ENCODE measurements at places on chromosomes 5 and 9. TPM values are rescaled to one million over a fixed set of nuclear protein-coding genes. Genes with fewer than 3 reads are reported as not detected.
A peak's percentile ranks its signal among the peaks of the same experiment; 100 is the strongest.

- peaks cover 8% of the 10 kb centered on the region for H3K27me3 ChIP-seq
- no peak overlapping the region for H3K4me3 ChIP-seq
- DNase-seq = no peak
- no peaks in the 10 kb centered on the region for H3K4me1 ChIP-seq
- H3K27ac ChIP-seq = no peak overlapping the region
These were observed 38.3 kb upstream of the CNOT6 start for GRCh38 chr5:180455872-180456271.

DNA sequence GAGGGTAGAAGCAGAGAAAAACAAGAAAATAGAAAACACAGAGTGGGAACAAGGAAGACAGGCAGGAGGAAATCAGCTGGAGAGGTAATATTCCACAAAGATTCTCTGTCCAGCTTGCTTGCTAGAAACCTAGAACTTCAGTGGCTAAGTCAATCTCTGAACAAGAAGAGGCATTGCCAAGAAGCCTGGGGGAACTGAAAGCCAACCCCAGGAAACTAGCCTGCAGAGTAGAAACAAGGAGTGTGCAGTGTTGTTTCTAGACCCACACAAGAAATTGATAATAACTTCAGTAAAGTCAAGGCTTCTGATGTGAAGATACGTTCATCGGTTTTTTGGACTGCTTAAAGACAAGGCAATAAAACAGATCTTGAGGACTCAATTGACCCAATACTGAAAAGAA is 234.5 kb upstream of the MAP3K1 start:
- no peaks in the 10 kb centered on the region for H3K36me3 ChIP-seq
- H3K4me3 ChIP-seq = no peak overlapping the region
- H3K27me3 ChIP-seq = peaks cover 22% of the 10 kb centered on the region
- H3K4me1 ChIP-seq = 0 out of 2 replicates have a peak, but pooled peaks cover 4% of the 10 kb centered on the region

- DNase-seq = no peak
- no peak overlapping the region for H3K4me3 ChIP-seq
- H3K36me3 ChIP-seq = no peaks in the 10 kb centered on the region
- H3K4me1 ChIP-seq = no peaks in the 10 kb centered on the region
- H3K27me3 ChIP-seq = no peaks in the 10 kb centered on the region
These were observed 77.1 kb downstream of the HMCN2 start for GRCh38 chr9:130342714-130343085.

DNA sequence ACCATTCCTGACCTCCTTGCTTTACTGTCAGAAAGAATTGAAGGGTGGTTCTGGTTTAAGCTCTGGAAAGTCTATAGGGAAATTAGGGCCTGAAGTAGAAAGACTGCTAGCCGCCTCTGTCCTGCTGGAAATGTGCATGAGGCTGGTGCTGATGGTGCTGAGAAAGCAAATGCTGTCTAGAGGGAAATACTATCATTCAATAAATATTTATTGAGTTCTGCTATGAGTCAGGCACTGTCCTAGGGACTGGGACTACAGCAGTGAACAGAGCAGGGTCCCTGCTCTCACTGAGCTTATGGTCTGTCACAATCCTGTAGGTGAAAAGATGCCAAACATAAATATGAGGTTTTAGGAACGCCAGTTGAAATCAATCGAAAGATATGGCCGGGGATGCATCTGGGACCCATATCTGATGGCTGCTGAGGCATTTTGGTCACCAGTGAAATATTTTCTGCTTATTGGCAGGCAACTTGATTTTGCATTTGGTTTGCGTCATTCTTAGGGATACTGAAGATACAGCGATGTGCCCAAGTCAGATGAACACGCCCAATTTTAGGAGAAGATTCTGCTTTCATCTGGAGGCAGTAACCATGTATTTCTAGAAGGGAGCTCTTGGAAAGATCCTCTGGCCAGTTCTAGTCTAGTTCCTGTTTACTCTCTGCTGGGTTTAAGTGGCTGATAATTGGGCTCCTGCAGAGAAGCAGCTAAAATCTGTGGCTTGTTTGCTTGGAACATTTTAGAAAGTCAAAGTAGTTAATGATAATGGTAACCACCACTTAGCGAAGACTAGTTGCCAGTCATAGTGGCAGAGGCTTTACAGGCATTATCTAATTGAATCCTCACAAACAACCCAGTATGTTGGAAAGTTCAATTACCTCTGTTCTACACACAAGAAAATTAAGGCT is 73.3 kb downstream of the INSYN2B start:
- DNase-seq = peak; percentile 70
- H3K4me3 ChIP-seq = no peak overlapping the region
- H3K4me1 ChIP-seq = peaks cover 9% of the 10 kb centered on the region
- H3K27me3 ChIP-seq = no peaks in the 10 kb centered on the region

DNA sequence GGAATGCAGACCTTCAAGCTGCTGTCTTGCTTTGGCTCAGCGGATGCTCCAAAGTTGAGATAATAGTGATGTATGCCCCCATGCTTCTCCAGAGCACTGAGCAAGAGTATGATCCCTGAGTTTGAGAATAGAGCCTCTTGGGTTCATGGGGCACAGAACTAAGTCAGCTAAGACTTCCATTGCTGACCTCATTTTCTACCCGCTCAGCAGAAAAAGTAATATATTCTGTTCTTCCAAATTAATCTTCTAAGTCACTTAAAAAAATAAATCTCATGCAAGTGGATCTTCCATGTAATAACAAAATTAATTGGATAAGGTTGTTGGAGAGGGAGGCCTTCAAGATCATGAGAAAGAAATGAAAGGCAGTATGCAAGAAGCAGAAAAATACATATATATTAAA is 483.9 kb downstream of the DNAH5 start:
- no peak overlapping the region for H3K4me3 ChIP-seq
- no peaks in the 10 kb centered on the region for H3K36me3 ChIP-seq
- H3K27ac ChIP-seq = no peak overlapping the region
- H3K27me3 ChIP-seq = no peaks in the 10 kb centered on the region
- DNase-seq = no peak
- no peaks in the 10 kb centered on the region for H3K4me1 ChIP-seq

- no peak within 1 kb of the TSS for H3K27ac ChIP-seq
- H3K36me3 ChIP-seq = no peaks in the 10 kb centered on the region
- no peaks in the 10 kb centered on the region for H3K27me3 ChIP-seq
These were observed at the start of gene PCDHA11 for GRCh38 chr5:140868721-140869554. PCDHA11 (plus strand) TSS chr5:140868957; CDS start chr5:140869104, 147 bp downstream.

- 0 out of 2 replicates have a peak, but pooled peaks cover 4% of the 10 kb centered on the region for H3K27me3 ChIP-seq
- no peak overlapping the region for H3K27ac ChIP-seq
- peaks cover 21% of the 10 kb centered on the region for H3K4me1 ChIP-seq
- DNase-seq = no peak
- H3K36me3 ChIP-seq = no peaks in the 10 kb centered on the region
- no peak overlapping the region for H3K4me3 ChIP-seq
These were observed 214.1 kb upstream of the TLE4 start for GRCh38 chr9:79357616-79358015.

GRCh38 chr9:4009006-4009511 is 290.8 kb downstream of the GLIS3 start:
- peak; percentile 39 for DNase-seq
- no peak overlapping the region for H3K4me3 ChIP-seq
- no peaks in the 10 kb centered on the region for H3K36me3 ChIP-seq
- H3K27me3 ChIP-seq = no peaks in the 10 kb centered on the region

GRCh38 chr5:142322747-142323479 is 1.9 kb downstream of the SPRY4 start:
- peak overlapping the region; percentile 80 for H3K4me3 ChIP-seq
- H3K36me3 ChIP-seq = no peaks in the 10 kb centered on the region
- peaks cover 58% of the 10 kb centered on the region for H3K4me1 ChIP-seq
- H3K27ac ChIP-seq = peak overlapping the region; percentile 91

- no peaks in the 10 kb centered on the region for H3K27me3 ChIP-seq
- H3K4me3 ChIP-seq = no peak overlapping the region
- peak overlapping the region; percentile 10 for H3K27ac ChIP-seq
- DNase-seq = peak; percentile 69
- peaks cover 43% of the 10 kb centered on the region for H3K4me1 ChIP-seq
These were observed 4.6 kb downstream of the TGFBR1 start for GRCh38 chr9:99109522-99109921.

PCDHB3 gene
- 1.1 TPM for total RNA-seq

DNA sequence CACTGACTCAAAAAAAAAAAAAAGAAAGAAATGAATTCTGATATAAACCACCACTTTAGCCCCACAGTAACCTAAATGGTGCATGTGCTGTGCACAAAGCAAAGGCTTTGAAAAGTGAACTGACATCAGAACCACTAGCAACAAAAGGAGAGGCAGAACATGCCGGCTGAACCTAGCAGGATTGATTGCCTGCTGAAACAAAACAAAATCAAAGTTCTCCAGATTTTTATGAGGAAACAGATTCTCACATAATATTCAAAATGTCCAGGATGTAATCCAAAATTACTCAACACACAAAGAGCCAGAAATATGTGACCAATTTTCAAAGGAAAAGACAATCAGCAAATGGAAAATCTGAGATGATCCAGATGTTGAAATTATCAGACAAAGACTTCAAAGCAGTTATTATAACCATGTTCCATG is 37.9 kb downstream of the UBTD2 start:
- H3K27me3 ChIP-seq = no peaks in the 10 kb centered on the region
- peaks cover 10% of the 10 kb centered on the region for H3K4me1 ChIP-seq
- peak; percentile 64 for DNase-seq
- H3K36me3 ChIP-seq = peaks cover 5% of the 10 kb centered on the region
- peak overlapping the region; percentile 50 for H3K27ac ChIP-seq
- H3K4me3 ChIP-seq = peak overlapping the region; percentile 24

SPINK7 gene
- not detected for total RNA-seq

DNA sequence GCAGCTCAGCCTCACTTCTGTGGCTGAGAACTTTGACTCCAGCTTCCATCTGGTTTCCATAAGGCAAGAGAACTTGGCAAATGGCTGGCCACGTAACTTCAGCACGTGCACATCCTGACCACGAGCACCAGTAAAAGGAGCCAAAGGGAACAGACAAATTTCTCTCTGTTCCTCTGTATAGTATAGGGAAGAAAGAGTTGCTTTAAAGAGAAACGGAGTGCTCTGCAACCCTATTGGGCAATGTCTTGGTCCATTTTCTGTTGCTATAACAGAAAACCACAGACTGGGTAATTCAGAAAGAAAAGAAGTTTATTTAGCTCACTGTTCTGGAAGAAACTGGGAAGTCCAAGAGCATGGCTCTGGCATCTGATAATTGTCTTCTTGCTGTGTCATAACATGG is 558.7 kb downstream of the ACTL7B start:
- peak overlapping the region; percentile 86 for H3K27ac ChIP-seq
- H3K4me3 ChIP-seq = 0 out of 2 replicates have a peak overlapping the region, but pooled peaks have one; percentile 27
- no peaks in the 10 kb centered on the region for H3K36me3 ChIP-seq
- H3K4me1 ChIP-seq = peaks cover 30% of the 10 kb centered on the region
- H3K27me3 ChIP-seq = no peaks in the 10 kb centered on the region

IL4 gene
- not detected for total RNA-seq

GRCh38 chr9:106051545-106051944 is 357.2 kb downstream of the TMEM38B start:
- H3K36me3 ChIP-seq = no peaks in the 10 kb centered on the region
- no peaks in the 10 kb centered on the region for H3K4me1 ChIP-seq
- H3K27ac ChIP-seq = no peak overlapping the region
- H3K4me3 ChIP-seq = no peak overlapping the region

GRCh38 chr9:116447934-116448333 is 239.2 kb upstream of the TRIM32 start:
- H3K36me3 ChIP-seq = no peaks in the 10 kb centered on the region
- no peaks in the 10 kb centered on the region for H3K27me3 ChIP-seq
- H3K4me1 ChIP-seq = peaks cover 7% of the 10 kb centered on the region
- no peak overlapping the region for H3K4me3 ChIP-seq
- no peak overlapping the region for H3K27ac ChIP-seq

GRCh38 chr5:140253985-140254384 is 48.9 kb downstream of the PFDN1 start:
- no peak overlapping the region for H3K4me3 ChIP-seq
- H3K27me3 ChIP-seq = no peaks in the 10 kb centered on the region
- peak overlapping the region; percentile 23 for H3K27ac ChIP-seq
- peaks cover 43% of the 10 kb centered on the region for H3K4me1 ChIP-seq
- no peaks in the 10 kb centered on the region for H3K36me3 ChIP-seq
- peak; percentile 67 for DNase-seq

PPP1R26 gene
- 13.4 TPM for total RNA-seq

IFNA21 gene
- total RNA-seq = not detected

FBN2 gene
- total RNA-seq = 70.8 TPM
